ENCODE measurements at places on chromosomes 3 and 15.

DNA sequence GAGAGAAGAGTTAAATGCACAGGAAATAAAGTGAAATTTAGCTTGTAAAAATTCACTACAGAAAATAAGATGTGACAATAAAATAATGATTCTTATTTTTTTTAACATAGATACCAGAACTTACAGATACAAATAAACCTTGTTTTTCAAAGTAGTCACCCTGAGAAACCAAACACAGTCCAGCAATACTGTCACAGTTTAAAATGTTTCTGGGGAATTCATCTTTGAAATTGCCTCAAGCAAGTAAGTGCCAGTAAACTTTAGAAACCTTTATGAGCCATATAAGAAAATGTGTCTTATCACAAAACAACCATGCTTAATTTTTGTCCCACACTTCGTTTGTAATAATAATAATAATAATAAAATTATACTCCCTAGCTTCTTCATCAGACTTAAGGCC lies 19.9 kb downstream of the SHOX2 start:
- DNase-seq: no peak

GRCh38 chr3:31483776-31484175 lies 48.9 kb upstream of the STT3B start:
- no peak for DNase-seq

- no peak for DNase-seq
Measured at GRCh38 chr3:154972951-154973350, 107.2 kb upstream of the MME start.

DNA sequence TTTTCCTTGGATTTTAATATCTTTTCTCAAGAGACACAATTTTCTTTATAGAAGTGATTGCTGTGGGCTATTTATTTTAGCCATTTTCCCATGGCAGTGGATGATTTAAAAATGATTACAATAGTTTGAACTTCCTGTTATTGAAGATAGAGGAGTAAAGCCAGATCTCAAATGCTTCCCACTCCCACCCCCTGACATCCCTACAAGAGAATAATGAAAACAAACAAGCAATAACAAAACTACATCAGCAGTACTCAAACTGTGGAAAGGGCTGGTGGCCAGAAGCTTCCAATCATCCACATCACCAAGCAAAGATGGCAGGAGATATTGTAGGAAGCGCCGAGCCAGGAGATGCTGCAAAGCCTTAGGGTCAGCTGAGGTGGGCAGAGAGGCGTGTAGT lies 831.1 kb upstream of the NR2F2 start:
- no peak for DNase-seq

DNA sequence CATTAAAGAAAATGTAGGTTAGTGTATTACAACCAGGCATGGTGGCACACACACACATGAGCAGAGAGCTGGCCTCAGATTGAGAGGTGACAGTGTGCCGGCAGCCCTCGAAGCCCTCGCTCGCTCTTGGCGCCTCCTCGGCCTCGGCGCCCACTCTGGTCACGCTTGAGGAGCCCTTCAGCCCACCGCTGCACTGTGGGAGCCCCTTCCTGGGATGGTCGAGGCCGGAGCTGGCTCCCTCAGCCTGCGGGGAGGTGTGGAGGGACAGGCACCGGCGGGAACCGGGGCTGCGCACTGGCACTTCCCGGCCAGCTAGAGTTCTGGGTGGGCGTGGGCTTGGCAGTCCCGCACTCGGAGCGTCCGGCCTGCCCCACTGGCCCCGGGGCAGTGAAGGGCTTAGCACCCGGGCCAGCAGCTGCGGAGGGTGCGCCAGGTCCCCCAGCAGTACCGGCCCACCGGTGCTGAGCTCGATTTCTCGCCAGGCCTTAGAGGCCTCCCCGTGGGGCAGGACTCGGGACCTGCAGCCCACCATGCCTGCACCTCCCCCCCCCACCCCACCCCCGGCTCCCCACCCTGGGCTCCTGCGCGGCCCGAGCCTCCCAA lies 80.4 kb upstream of the TMEM158 start:
- no peak for DNase-seq

DNA sequence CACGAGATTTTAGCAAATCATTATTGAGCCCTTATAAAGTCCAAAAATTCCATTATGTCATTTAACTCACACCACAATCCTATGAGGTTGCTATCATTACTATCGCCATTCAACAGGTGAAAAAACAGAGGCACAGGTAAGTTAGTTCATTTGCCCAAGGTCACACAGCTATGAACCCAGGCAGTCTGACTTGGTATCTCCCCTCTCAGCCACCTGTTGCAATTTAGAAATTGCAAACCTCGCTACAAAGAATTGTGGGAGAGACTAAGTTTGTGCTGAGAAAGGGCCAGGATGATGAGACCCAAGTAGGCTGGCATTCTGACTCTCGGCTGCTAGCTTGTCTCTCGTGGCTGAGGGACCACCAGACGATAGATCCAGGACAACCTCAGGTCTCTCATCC lies 57.7 kb downstream of the LMCD1 start:
- no peak for DNase-seq

DNA sequence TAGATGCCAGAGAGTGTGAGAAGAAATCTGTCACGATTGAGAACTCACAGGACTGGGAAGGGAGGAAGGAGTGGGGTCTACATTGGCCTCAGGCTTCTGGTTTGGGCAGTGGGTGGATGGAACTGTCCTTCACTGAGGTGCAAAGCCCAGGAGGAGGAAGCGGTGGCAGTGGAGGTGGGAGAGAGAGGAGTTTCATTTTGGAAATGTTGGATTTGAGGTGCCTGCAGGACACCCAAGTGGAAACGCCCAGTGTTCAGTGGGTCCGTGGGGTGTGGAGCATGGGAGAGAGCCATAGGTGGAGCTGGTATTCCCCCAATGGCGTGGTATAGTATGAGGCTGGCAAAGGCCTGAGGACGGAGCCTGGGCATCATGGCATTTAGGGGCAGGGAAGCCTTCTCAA lies 9.3 kb upstream of the EPHB3 start:
- no peak for DNase-seq

DNA sequence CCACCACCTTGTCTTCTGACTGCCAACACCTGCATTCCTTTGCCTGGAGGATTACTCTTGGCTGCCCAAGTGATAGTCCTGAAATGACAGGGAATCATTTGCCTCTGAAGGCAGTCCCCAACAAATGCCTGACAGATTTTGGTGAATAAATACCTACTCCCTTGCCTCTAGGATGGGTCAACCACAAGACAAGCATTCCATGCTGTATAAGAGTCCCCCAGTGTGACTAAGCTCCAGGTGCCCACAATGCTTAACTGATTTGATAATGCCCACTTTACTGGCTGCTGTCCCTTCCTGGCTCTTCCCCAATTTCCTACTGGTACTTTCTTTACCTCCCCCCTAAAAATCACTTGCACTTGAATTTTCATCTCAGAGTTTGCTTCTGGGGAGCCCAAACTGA lies 14.8 kb downstream of the THRB start:
- no peak for DNase-seq

DNA sequence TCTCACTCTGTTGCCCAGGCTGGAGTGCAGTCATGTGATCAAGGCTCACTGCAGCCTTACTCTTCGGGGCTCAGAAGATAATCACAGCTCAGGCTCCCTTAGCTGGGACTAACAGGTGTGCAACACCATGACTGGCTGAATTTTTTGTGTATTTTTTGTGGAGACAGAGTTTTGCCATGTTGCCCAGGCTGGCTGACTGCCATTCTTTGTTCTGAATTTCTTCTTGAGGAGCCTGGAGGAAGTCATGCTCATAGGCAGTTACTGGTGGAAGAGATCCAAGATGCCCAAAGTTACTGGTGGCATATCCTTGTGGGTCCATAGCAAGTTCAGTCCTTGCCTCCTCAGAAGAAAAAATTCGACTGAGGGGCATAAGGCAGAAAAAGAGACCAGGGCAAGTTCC lies 16.6 kb upstream of the UBP1 start:
- no peak for DNase-seq
